ENCODE measurements at places on chromosomes 1 and 21. TPM values are rescaled to one million over a fixed set of nuclear protein-coding genes. Genes with fewer than 3 reads are reported as not detected.

DNA sequence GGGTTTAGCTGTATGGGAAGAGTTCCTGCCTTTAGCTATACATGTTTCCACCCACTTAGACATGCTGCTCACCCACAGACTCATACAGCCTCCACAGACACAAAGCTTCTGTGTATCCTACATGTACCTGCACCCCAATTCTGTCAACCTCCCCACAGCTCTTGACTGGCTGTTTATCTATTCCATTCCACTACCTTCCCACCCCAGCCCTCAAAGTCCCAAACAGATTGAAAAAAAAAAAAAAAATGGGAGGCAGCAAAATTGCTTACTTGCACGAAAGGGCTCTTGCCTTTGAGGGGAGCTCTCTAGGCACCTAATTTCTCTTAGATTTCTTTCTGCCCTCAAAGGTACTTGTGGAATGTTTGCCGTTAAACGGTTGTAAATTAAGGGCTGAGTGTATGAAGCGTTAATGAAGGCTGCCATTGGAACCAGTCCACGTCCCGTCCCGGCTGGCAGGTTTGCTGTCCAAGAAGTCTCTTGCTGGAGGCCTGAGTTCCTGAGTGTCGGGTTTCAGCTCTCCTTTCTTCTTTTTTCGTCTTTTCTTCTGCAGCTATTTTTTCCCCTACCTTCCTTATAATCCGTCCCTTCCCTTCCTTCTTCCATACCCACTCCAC lies 43.6 kb downstream of the PBX1 start:
- DNase-seq = no peak

GRCh38 chr1:18058981-18059605 lies 48.5 kb upstream of the IGSF21 start:
- DNase-seq = no peak

- DNase-seq = no peak
These were observed 87.9 kb downstream of the ZZZ3 start for GRCh38 chr1:77594366-77595112.

SLAMF7 gene
- 0.98 TPM for total RNA-seq

- DNase-seq = no peak
These were observed 66.8 kb upstream of the RGS7 start for GRCh38 chr1:241423541-241424479.

RGS8 gene
- total RNA-seq = not detected

DNA sequence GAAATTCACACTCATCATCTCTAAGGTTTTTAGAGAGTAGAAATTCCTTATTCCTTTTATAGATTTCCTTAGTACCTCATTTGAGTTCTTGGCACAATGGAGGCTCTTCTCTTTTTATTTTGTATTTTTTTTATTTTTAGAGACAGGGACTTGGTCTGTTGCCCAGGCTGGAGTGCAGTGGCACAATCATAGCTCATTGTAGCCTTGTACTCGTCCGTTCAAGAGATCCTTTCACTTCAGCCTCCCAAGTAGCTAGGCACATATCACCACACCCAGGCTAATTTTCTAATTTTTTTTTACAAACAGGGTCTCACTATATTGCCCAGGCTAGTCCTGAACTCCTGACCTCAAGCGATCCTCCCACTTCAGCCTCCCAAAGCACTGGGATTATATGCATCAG lies 29.6 kb downstream of the RGL1 start:
- no peak for DNase-seq
